ENCODE measurements at places on chromosomes 4 and X.

DNA sequence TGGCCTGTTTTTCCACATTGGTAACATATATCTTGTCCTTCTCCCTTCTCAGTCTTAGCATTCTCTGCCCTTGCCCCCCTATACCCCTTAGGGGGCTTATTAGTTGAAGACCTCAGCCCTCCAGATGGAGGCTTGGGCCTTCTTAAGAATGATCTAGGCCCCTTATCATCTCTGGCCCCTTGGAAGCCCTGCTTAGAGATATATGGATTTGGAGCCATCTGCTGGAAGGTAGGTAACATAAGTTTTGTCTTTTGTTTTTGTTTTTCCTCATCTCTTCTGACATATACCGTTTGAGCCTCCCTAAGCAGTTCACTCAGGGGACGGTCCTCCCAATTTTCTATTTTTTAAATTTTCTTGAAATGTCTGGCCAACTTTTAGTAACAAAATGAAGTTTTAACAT, 48.3 kb upstream of the NAP1L2 start:
- DNase-seq = no peak

- DNase-seq = no peak
Measured at GRCh38 chrX:25154168-25154567, 138.4 kb upstream of the ARX start.

- no peak for DNase-seq
Measured at GRCh38 chr4:6085691-6086628, 67.7 kb upstream of the C4orf50 start.

- DNase-seq = no peak
Measured at GRCh38 chrX:71626576-71626975, 8.3 kb upstream of the CXCR3 start.

GRCh38 chr4:38920186-38920585, 52.6 kb downstream of the FAM114A1 start:
- no peak for DNase-seq

DNA sequence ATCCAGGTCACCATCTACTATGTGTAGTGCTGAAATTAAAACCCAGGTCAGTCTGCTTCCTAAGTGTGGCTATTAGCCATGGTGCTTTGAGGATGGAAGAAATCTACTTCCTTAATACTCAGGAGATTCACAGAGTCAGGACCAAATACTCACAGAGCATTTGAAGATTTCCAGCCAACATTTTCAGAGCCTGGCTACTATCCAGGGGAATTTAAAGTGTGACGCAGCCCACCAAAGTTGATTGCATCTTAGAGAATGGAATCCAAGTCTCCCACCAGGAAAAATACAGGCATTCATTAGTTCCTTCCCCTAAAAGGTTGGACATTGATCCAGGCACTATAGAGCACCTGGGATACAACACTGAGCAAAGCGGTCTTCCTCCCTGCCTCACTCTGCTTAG, 83.8 kb downstream of the HS3ST1 start:
- DNase-seq = no peak

DNA sequence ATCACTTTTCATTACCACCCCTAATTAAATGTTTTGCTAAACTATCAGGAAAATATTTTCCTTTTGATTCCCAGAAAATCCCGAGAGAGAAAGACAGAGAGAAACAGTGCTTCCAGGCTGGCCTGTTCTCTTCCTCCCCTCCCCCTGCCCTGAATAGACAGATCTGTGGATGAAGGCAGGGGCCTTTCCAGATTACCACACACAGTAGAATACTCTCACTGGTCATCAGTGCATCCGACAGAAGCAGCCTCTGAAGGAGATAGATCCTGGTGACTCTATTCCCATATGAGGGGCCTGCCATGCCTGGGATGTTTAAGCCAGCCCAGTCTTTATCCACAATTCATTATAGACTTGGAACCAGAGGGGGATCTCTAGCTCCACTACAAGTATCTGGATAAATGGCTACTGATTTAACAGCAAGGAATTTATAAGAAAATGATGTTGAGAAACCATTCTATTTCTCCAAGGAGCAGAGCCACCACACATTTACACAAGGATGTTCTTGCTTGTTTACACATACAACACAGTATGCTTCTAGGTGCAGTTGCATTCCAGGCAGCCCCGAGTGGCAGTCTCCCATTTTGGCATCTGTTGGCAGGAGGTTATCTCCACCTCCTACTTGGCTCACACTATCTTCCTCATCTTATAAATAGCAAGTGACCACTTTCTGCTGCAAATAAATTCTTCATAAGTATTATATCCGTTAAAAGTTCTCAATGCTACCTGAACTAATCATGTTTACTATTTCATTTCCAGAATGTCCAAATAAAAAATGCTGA, 115.8 kb downstream of the HS6ST2 start:
- DNase-seq = no peak

DNA sequence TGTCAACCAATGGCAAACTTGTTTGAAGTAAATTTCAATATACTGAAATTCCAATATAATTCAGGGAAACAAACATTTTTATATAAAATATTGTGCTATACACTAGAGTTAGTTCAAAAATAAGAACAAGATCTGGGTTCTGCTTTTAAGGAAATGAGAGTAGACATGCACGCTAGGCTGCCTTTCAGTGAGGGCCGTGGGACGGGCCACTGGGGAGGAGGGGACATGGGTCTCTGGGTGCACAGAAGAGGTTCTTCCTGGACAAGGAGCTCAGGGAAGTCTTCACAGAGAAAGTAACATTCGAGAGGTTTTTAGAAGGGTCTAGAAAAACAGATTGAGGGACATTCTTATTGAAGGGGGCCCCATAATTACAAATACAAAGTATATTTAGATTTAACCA, 64.4 kb downstream of the SHROOM3 start:
- DNase-seq = no peak

DNA sequence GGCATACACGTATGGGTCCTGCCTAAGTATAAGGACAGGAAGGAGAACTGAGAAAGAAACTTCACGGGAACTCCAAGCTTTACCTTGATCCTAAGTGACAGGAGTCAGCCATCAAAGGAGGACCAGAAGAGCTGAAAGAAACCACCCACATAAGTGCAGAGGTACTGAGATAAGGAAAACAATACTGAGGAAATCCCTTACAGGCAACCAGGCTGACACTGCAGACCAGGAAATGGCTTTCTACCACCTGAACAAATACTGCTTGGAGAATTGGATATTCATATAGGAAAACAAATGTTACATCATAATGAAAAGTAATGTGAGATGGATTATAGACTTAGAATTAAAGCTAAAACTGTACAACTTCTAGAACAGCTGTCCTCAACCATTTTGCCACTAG, 127.0 kb downstream of the IL15 start:
- DNase-seq = no peak

- DNase-seq = no peak
Measured at GRCh38 chr4:75494563-75494962, 19.6 kb downstream of the RCHY1 start.

GRCh38 chr4:77047037-77047436, 28.8 kb downstream of the CCNI start:
- no peak for DNase-seq

- DNase-seq = no peak
Measured at GRCh38 chr4:54545663-54546424, 111.9 kb upstream of the KIT start.

DNA sequence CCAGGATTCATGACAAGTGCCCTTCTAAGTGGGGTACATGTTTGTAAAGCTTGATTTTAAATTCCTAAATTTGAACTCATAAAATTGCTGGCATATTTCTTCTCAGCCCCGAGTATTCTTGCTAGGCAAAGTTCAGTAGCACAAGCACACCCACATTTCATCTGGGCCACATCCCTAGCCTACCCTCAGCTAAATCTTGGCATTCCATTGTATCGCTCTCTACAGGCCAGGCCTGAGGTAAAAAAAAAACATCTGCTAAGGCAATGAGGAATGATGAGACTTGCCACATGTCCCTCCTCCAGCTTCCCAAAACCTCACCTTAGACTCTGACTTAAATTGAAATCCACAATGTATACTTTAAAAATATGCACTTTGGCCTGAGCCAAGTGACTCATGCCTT, 51.4 kb upstream of the VCX3B start:
- no peak for DNase-seq

DNA sequence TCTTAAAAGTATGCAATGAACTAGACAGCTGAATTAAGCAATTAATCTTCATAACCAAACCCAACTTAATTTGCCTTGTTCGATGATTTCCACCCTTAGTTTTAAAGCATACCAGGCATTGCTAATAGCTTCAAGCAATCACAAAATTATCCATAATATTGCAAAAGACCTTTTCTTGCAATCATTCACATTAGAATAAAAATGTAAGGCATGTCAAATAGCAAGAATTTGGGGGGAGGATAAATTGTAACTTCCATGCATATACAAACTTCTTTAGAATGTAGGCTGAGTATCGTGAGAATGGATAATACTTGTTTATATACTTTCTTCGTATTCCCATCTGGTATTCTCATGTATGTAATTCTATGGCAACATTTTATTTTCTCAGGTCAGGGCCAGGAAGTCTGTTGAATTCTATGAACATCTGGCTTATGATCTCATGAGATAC, 28.7 kb upstream of the BMP2K start:
- no peak for DNase-seq

DNA sequence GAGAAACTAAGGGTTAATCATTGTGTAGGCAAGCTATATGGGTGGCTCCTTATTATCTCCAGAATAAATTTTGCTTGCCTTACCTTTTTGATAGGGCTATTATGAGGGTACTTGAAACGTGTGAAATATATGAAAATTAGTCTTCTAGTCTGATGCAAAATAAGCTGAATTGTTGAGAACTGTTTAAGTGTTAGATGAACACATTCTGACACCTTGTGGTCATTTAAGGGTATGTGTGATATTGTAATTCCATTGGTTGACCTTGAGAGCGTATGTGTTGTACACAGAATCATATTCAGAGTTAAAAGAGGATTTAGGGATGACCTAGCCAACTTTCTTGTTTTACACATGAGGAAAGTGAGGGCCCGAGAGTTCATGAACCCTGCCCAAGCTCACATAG, 44.6 kb upstream of the LINC00632 start:
- DNase-seq = no peak

DNA sequence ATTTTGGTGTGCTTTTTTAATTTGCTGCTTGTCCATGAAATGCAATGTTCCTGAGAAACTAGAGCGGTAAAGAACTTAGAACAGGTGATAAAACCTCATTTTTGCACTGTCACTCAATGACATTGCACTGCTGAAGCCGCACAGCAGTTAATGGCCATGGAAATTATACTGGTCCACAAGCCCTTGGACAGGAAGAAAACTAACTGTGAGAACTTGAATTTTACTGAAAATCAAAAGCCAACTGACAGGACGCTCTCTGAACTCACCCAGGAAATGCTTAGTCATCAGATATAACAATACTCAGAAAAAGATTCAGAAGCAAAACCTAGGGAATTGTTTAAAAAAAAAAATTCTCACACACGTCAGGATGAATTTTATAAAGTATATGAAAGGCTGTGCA, 246.4 kb upstream of the SLC7A11 start:
- no peak for DNase-seq

GRCh38 chr4:41332510-41333054, 75.9 kb downstream of the UCHL1 start:
- DNase-seq = no peak

GRCh38 chr4:102829803-102830202, 2.5 kb upstream of the UBE2D3 start:
- DNase-seq = no peak

DNA sequence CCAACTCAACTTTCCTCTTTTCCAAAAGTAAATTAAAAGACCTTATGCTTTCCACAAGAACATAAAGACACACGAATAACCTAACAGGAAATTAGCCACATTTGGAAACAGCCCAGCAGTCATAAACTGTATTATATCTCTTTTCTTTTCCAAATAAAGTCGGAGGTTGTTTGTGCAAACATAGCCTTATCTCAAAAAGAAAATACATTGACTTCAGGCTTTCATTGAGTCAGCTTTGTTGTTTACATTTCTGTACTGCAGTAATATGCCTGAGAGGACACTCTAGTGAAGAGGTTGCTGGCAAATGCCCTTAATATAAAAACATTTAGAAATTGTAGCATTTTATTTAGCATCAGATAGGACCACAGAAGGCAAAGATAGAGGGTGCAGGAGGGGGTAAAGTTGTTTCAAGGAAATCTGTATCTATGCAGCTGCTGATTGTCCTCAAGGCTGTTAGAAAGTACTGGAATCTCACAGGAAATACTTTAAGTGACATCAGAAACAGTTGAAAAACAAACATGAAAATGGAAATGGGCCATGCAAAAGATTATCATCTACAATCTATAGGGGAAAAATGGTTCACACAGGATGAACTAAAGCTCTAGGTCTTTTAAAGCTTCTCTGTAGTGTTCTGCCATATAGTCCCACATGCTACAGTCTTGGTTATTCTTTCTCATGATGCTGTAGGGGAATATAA, 14.5 kb downstream of the LNX1 start:
- DNase-seq = no peak

DNA sequence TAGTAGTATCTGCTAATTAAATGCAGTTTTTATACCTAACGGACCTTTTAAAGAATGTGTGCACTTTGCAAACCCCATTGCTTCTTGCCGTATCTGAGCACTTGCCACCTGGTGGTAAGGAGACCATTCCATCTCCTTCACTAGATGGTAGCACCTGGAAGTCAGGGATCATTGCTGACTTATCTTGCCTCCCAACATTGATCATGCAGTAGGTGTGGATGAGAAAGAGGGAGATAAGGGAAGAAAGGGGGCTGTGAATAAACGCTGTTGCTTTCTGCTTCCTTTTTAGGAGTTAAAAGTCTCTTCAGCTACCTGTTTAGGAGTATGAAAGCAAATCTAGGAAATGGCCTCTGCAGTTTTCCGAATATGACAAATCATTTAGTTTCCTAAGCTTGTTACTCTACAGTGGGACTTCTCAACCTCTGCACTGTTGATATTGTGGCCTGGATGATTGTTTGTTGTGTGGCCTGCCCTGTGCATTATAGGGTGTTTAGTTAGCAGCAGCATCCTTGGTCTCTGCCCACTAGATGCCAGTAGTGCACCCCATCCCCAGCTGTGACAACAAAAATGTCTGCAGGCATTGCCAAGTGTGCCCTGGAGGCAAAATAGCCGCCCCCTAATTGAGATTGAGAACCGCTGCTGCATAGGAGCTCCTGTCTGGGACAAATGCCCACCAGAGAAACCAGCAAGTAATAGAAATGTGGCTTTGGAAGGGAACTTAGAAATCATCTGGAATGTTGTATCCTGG, 38.8 kb downstream of the GAB1 start:
- DNase-seq = no peak

- DNase-seq = no peak
Measured at GRCh38 chrX:143683486-143683885, 37.1 kb downstream of the SPANXN2 start.

DNA sequence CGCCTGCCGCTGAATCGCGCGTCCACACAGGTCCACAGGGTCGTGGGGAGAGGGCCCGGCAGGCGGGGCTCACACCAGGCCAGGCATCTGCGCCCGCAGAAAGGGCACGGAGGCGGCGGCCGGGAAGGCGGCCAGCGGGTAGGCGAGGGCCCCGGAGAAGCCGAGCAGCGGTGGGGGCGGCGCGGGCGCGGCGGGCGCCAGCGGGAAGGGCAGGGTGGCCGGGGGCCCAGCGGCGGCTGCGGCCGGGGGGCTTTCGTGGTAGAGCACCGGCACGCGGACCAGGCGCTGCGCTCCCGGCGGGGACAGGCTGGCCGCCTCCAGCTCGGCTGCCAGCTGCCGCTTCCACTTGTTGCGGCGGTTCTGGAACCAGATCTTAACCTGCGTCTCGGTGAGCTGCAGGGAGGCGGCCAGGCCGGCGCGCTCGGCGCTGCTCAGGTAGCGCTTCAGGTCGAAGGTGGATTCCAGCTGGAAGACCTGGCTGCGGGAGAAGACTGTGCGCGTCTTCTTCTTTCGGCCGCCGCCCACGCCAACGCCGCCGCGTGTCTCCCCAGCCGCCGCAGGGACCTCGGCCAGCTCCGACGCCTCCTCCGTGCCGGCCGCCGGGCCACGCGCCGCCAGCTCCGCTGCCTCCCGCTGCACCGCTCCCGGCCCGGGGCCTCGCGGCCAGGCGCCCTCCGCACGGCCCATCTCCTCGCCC, 3.9 kb downstream of the HMX1 start:
- no peak for DNase-seq

Measured in stimulated activated CD8-positive, alpha-beta memory T cell treated with anti-CD3 and anti-CD28 coated beads, Interleukin-15, amount 100 ng/mL, for 24 hours (primary cell).